ENCODE measurements at places on chromosomes 6 and 20.

DNA sequence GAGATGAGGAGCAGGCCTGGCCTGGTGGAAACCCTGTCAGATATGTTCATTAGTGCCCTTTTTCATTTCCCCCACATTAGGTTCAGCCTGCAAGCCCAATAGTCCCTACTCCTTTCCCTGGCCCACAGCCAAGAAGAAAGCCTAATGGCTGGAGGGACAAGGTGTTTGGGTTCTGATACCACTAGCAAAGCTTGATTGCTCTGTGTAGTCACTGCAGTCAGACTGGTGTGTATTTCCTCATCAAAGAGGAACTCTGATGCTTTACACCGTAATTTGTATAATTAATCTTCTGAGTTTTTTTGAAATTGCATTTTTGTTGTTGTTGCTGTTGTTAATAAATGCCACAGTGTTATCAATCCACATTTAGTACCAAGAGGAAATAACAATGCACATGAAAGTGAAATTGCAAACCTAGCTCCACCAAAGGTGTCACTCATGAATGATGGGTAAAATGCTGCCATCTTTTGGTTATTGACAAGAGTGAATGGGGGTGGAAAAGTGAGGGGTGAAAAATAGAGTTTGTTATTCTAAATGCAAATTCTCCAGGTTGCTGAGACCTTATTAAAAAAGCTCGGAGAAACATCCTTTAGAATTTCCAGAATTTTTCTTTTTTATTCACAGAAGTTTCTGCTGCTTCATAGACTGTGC is 320.2 kb upstream of the POU3F2 start:
- no peak for DNase-seq

DNA sequence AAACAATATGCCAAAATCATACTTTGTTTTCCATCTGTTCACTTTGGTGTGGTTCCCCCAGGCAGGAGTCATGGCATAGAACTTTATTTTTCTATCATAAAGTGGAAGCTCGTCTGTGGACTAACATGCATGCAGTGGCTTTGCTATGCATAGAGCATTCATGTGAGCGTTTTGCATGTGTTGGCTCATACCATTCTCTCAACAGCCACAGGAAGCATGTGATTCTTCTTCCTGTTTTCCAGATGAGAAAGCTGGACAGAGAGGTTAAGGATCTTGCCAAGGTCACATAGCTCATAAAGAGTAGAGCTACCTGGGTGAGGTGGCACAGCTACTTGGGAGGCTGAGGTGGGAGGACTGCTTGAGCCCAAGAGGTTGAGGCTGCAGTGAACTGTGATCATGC is 123.4 kb upstream of the HDGFL1 start:
- no peak for DNase-seq

- DNase-seq: no peak
Observed at GRCh38 chr6:32744776-32745175, 3.6 kb downstream of the HLA-DQA2 start.

GRCh38 chr20:47027042-47027441 is 132.4 kb downstream of the EYA2 start:
- peak; percentile 16 for DNase-seq

GRCh38 chr6:119096721-119097565 is 18.5 kb upstream of the FAM184A start:
- DNase-seq: peak; percentile 69

- no peak for DNase-seq
Observed at GRCh38 chr6:74798302-74798701, 407.6 kb downstream of the COL12A1 start.

- DNase-seq: no peak
Observed at GRCh38 chr6:32483968-32484613, 44.4 kb downstream of the HLA-DRA start.

- DNase-seq: no peak
Observed at GRCh38 chr6:55450005-55450404, 122.7 kb downstream of the GFRAL start.

DNA sequence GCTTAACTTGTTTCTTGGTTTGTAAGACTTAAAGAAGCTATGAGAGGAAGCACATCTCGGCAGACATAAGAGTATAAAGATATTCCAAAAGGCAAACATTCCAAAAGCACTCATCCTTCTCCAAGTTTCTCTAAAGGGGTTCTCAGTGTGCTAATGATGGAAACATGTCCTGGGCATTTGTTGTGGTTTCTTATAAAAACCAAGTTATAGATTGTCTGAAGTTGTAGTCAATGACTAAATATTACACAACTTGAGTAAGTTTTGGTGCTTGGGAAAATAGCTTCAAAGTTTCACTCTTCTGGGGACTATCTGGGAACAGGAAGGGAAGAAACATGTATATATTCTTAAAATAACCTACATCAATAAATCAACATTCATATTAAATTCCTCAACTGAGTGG is 128.3 kb upstream of the TBX18 start:
- peak; percentile 15 for DNase-seq

DNA sequence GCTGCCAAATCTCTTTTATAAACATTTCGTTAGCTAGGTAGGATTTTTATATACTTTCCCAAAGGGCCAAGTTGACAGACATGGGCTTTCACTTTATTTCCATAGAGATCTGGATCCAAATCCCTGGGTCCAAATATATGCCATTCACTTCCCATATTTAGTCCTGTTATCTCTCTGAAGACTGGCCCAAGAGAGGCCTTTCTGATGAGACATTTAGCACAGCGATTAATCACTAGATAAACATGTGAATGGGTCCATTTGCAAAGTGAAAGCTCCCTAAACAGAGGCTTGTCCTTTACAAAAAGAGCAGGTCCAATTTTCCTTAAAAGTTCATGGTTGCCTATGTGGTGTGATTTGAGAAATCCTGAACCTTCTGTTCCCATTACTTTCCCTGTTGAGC is 132.6 kb downstream of the TRMT11 start:
- peak; percentile 80 for DNase-seq

DNA sequence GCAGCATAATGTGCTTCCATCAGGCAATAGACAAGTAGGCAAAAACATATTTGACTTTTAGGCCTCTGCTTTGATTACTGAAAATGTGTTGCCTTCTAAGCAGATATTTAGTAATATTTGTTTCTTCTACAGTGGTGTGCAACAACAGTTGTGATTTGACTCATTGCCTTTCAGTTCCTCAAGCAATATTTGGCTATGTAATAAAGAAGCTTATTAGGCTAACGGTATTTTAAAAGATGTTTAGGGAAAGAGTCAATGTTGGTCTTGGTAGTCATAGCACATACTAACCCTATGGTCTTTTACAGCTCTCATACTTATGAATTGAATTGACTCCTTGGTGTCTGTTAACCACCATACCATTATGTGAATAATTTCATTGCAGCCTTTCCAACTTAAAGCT is 124.1 kb downstream of the GRIK2 start:
- no peak for DNase-seq

- DNase-seq: no peak
Observed at GRCh38 chr6:37946057-37946456, 126.5 kb downstream of the ZFAND3 start.

DNA sequence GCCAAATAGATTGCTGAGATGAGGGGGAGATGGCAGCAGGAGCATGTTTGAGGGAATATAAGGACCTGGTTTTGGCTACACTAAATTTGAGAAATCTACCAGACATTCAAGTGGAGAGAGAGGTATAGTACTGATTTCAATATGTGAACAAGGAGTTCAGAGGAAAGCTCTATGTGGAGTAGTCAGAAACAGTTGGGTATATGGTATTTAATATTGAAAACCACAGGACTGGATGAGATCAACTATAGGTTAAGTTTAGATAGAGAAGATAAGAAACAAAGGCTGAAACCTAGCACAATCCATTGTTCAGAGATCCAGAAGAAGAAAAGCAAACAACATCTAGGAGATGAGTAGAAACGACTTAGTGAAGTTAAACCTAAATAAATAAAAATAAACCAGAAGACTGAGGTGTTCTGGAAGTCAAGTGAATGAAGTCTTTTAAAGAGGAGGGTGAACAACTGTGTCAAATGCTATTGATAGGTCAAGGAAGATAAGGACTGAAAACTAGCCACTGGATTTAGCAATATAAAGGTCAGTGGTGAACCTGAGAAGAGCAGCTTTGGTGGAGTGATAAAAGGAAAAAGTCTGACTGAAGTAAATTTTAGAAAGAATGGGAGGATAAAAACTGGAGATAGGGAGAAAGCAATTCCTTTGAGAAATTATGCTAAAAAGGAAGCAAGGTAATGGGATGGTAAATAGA is 121.2 kb upstream of the RUNX2 start:
- no peak for DNase-seq
